Activated CD8-positive, alpha-beta memory T cell treated with anti-CD3 and anti-CD28 coated beads, Interleukin-2, amount 10 ng/mL, durations not matched to agents 7 days and 5 days (primary cell): ENCODE measurements at places on chromosomes 4 and X.

GRCh38 chr4:151563194-151563593, 154.2 kb downstream of the FHIP1A start:
- H3K4me1 ChIP-seq: peaks cover 2% of the 10 kb centered on the region
- no peaks in the 10 kb centered on the region for H3K36me3 ChIP-seq
- no peak overlapping the region for H3K27ac ChIP-seq
- no peak for DNase-seq
- H3K4me3 ChIP-seq: no peak overlapping the region

DNA sequence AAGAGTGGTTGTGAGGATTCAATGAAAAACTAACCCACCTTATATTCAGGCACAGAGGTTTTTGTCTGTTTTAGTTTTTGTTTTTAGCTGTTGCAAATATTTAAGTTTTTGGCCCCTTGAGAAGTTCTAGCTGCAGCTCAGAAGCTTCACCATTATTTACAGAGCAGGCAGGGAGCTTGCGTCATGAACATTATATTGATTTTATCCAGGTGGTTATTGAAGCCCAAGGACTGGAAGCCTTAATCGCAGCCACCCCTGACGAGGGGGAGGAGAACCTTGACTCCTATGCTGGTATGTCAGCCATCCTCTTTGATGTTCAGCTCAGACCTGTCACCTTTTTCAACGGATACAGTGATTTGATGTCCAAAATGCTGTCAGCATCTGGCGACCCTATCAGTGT, 38.1 kb downstream of the MTTP start:
- H3K27ac ChIP-seq: no peak overlapping the region
- no peaks in the 10 kb centered on the region for H3K36me3 ChIP-seq
- H3K4me3 ChIP-seq: no peak overlapping the region
- DNase-seq: no peak

GRCh38 chr4:8603931-8604330, 11.4 kb downstream of the CPZ start:
- H3K27ac ChIP-seq: no peak overlapping the region
- H3K36me3 ChIP-seq: no peaks in the 10 kb centered on the region
- H3K4me3 ChIP-seq: no peak overlapping the region
- no peak for DNase-seq
- peaks cover under 1% of the 10 kb centered on the region for H3K27me3 ChIP-seq
- H3K4me1 ChIP-seq: peaks cover 7% of the 10 kb centered on the region

GRCh38 chr4:83112231-83112630, 2.3 kb downstream of the PLAC8 start:
- peaks cover 16% of the 10 kb centered on the region for H3K36me3 ChIP-seq
- H3K4me1 ChIP-seq: peaks cover 64% of the 10 kb centered on the region
- H3K27me3 ChIP-seq: no peaks in the 10 kb centered on the region
- peak overlapping the region; percentile 92 for H3K27ac ChIP-seq
- DNase-seq: peak; percentile 47
